ENCODE measurements at places on chromosomes 2 and 18.

DNA sequence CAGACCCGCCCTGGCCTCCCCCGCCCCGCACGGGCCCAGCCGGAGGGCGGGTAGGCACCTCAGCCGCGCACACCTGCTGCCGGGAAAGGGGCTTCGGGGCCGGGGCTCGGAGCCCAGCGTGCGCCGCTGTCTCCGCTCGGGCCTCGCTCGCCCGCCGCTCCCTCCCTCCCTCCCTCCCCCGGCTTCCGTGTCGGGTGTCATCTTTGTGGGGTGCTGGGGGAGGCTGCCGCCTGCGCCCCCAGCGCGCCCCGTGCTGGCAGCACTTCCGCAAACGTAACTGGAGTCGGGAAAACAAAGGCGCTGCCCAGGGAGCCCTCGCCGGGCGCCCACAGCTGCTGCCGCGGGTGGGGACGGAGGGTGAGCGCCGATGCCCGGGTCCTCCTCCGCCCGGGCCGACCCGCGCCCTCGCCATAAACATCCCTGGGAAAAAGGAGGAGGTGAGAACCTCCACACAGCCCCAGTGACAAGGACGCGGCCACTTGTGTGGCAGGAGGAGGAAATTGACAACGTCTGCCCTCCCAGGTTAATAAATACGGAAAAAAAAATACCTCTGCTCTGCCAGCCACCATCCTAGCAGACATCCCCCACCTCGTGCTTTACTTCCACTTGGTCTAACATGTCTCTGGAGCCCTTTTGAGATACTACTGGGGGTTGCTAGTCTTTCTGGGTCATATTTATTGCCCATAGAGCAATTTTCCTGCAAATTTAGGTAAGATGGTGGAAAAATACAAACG lies 550 bp downstream of the MFSD6 start:
- H3K27ac ChIP-seq, result peak overlapping the region; percentile 94
- H3K27me3 ChIP-seq, result no peaks in the 10 kb centered on the region
- peak overlapping the region; percentile 91 for H3K4me3 ChIP-seq
- H3K4me1 ChIP-seq, result peaks cover 44% of the 10 kb centered on the region
- peak; percentile 75 for DNase-seq

DNA sequence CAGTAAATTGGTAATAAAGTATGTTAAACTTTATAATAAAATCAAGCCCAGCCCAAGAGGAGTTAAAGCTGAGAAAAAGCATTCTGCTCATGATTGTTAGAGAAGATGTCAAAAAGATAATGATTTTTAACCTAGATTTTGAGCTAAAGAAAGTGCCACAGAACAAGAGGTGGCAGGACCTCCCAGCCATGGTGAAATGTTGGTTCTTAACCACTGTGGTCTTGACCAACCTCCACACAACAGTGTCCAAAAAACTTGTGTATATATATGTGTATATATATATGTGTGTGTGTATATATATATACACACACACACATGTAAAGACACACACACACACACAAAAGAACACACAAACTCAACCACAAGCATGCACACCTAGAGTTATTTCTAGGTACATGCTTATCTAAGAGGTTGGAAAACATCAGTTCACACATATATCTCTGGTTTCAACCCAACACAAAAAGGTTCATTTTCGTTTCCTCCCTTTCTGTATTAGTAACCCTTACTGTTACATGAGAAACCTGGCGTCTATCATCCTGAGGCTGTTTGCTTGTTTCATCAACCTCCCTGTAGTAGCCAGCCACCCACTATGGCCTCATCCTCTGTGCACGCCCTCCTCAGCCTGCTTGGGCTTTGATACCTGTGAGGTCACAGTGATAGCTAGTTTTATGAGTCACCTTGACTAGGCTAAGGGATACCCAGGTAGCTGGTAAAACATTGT lies 631.8 kb upstream of the ID2 start:
- peak overlapping the region; percentile 86 for H3K27ac ChIP-seq
- peak overlapping the region; percentile 25 for H3K4me3 ChIP-seq
- H3K36me3 ChIP-seq, result peaks cover 14% of the 10 kb centered on the region
- DNase-seq, result peak; percentile 82
- H3K27me3 ChIP-seq, result no peaks in the 10 kb centered on the region

DNA sequence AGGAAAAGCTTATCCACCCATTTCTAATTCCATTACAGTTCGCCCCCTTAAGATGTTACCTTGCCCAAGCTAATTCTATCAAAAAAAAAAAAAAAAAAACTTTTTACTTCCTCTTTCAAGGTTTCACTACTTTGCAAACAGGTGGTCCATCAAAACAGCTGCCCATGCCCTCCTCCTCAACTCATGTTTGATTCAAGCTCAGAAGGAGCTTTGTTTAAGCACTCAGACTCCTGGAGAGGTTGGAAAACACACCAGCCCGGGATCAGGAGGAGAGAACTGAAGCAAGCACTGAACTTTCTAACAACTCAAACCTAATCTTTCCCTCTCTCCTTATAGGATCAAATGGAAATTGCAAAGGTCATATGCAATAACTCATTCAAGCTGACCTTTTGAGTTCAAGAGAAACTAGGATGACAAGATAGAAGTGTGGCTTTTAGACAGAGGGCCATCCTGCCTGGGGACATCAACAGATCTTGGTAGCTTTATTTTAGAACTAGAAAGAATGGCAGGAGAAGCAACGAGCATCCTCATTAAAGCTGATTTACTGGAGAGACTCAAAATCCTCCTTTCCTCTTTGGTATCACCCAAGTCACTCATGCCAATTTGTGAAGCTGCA lies 28.3 kb upstream of the FZD7 start:
- H3K4me1 ChIP-seq, result no peaks in the 10 kb centered on the region
- peaks cover 2% of the 10 kb centered on the region for H3K27me3 ChIP-seq
- no peaks in the 10 kb centered on the region for H3K36me3 ChIP-seq
- DNase-seq, result no peak
- H3K27ac ChIP-seq, result no peak overlapping the region

- no peak overlapping the region for H3K27ac ChIP-seq
- H3K4me3 ChIP-seq, result no peak overlapping the region
- no peaks in the 10 kb centered on the region for H3K36me3 ChIP-seq
- no peak for DNase-seq
Measured at GRCh38 chr18:56381196-56381595, 257.2 kb downstream of the TXNL1 start.

DNA sequence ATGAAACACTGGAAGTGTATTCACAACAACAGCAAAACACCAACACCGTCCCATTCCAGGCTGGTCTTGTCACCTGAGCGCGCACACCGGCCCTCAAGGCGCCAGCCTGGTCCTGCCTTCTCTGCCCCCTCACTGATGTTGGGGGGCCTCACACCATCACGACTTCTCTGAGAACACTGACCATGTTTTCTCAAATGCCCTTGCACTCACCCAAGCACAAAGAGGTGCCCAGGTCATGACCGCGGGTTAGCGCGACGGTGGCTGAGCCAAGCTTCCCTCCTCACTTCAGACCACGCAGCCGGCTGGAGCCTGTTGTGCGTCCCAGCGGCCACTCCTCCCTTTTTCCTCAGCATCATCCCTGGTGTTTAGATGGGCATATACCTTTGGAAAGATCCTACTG lies 101.3 kb upstream of the SALL3 start:
- no peaks in the 10 kb centered on the region for H3K27me3 ChIP-seq
- H3K4me1 ChIP-seq, result no peaks in the 10 kb centered on the region
- no peak for DNase-seq
- no peak overlapping the region for H3K27ac ChIP-seq
- no peaks in the 10 kb centered on the region for H3K36me3 ChIP-seq

DNA sequence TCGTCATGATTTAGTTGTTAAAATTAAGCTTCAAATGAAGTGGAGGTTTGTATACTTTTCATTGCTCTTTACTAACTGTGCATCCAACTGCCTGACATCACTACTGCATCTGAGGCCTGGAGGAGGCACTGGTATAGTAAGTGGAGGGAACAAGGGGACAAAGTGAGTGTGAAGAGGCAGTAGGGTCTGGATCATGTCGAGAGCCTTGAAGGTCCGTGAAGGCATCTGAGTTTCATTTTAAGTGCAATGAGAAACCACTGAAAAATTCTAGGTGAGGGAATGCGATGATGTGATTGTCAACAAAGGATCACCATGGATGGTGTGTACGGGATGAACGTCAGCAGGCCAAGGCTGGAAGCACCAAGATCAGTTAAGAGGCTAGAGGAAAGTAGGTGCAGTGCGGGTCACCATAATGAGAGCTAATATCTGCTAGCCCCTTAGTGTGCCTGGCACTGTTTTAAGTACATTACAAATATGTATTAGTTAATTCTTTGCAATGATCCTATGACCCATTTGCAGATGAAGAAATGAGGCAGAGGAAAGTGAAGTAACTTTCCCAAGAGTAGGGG lies 96.1 kb downstream of the CABYR start:
- no peak overlapping the region for H3K4me3 ChIP-seq
- no peak for DNase-seq
- H3K36me3 ChIP-seq, result no peaks in the 10 kb centered on the region
- H3K27me3 ChIP-seq, result peaks cover 9% of the 10 kb centered on the region

DNA sequence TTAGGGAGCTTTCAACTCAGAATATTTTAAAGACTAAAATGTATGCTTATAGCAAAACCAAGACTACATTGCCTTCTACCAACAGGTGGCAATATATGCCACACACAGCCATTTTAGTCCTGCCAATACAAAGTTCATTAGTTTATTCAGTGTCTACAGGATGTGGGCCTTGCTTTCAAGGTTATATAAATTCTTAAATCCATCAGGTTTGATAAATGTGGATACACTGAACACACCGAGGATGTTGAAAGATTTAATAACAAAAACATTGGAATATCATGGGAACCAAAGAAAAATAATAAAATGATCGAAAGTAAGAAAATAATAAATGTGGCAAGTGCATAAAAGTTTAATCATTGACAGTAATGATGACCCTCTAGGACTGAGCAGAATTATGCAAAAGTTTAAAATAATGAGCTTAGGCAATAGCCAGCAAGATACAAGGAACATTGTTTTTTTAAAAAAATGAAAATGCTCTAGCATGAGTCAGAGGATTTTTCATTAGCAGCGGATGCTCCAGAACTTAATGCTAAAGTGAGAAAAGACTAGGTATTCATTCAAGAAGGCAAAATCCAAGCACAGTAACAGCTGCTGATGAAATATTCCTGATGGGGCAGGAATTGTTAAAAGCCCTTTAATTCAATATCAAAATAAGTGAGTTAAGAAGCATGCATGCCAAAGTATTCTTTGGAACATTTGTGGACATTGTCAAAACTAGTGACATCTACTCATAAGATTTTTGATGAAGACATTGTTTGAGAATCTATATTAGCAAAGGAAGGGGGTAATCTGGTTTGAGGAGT lies 14.2 kb downstream of the SCN9A start:
- no peak for DNase-seq
- H3K36me3 ChIP-seq, result no peaks in the 10 kb centered on the region
- H3K4me1 ChIP-seq, result no peaks in the 10 kb centered on the region
- H3K27me3 ChIP-seq, result no peaks in the 10 kb centered on the region

DNA sequence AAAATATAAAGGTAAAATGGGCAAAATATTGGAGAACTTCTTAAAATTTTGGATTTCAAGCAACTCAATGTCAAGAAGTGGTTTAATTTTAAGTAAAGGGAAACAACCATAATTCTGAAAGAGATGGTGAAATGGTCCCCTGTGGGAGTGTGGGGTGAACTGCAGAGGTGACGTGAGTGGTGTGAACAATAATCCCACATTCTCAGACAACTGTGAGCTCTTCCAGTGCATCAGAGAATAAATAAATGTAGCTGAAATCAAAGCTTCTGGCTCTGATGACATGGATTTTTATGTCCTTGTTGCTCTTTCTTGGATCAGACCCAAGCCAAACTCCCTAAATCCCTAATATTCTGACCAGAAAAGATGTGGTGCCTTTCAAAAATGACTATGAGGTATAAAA lies 672.7 kb downstream of the ZEB2 start:
- no peaks in the 10 kb centered on the region for H3K4me1 ChIP-seq
- no peak for DNase-seq
- no peak overlapping the region for H3K27ac ChIP-seq
- H3K4me3 ChIP-seq, result no peak overlapping the region
- no peaks in the 10 kb centered on the region for H3K36me3 ChIP-seq

GRCh38 chr2:74966887-74967286 lies 8.4 kb downstream of the POLE4 start:
- H3K4me3 ChIP-seq, result peak overlapping the region; percentile 0
- DNase-seq, result no peak
- peaks cover 60% of the 10 kb centered on the region for H3K36me3 ChIP-seq
- H3K4me1 ChIP-seq, result peaks cover 11% of the 10 kb centered on the region

DNA sequence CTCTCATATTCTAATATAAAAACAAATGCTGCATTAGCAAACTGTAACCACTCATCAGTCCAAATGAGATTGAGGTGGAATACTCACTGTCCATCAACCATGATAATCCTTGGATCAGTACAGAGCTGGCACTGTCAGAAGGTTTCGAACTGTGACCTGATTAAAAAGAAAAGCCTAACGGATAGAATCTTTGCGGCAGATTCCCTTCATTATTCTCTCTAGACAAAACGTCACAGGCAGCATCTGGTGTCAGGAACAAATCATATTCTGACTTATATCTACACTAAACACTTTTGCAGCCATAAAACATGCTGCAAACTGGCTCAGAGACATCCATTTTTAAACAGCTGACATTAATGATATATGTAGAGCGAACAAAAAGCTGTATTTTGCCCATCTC lies 677.7 kb upstream of the NXPH2 start:
- no peak for DNase-seq
- no peaks in the 10 kb centered on the region for H3K4me1 ChIP-seq
- H3K27me3 ChIP-seq, result no peaks in the 10 kb centered on the region
- H3K36me3 ChIP-seq, result peaks cover 1% of the 10 kb centered on the region

- no peaks in the 10 kb centered on the region for H3K27me3 ChIP-seq
- H3K27ac ChIP-seq, result no peak overlapping the region
- no peaks in the 10 kb centered on the region for H3K4me1 ChIP-seq
- DNase-seq, result no peak
Measured at GRCh38 chr2:48993576-48993975, 160.7 kb downstream of the FSHR start.

- no peak for DNase-seq
- H3K36me3 ChIP-seq, result no peaks in the 10 kb centered on the region
- no peaks in the 10 kb centered on the region for H3K4me1 ChIP-seq
- no peak overlapping the region for H3K4me3 ChIP-seq
- H3K27me3 ChIP-seq, result no peaks in the 10 kb centered on the region
- H3K27ac ChIP-seq, result no peak overlapping the region
Measured at GRCh38 chr2:71671895-71672825, 218.8 kb downstream of the DYSF start.

DNA sequence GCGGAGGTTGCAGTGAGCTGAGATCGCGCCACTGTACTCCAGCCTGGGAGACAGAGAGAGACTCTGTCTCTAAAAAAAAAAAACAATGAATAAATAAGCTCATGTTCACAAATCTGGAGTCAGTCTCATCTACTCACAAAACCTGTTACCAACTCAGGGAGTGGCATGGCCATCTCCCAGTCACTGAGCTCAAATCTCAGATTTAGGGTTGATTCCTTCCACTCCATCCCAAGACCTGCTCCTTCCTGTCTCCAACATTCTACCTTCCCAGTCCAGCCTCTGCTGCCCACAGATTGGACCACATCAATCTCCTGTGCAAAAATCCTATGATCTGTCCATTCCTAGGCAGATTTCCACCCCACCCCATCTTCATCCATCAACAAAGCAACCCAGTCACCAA lies 1.6 kb downstream of the STAT1 start:
- H3K4me3 ChIP-seq, result no peak overlapping the region
- peaks cover 32% of the 10 kb centered on the region for H3K4me1 ChIP-seq
- H3K36me3 ChIP-seq, result peaks cover 47% of the 10 kb centered on the region
- no peak for DNase-seq
- H3K27ac ChIP-seq, result no peak overlapping the region

GRCh38 chr2:145047554-145047953 lies 527.6 kb upstream of the ZEB2 start:
- H3K36me3 ChIP-seq, result no peaks in the 10 kb centered on the region
- no peaks in the 10 kb centered on the region for H3K4me1 ChIP-seq
- H3K27ac ChIP-seq, result no peak overlapping the region
- no peak for DNase-seq
- no peak overlapping the region for H3K4me3 ChIP-seq
